ENCODE measurements at places on chromosomes 4 and X.

DNA sequence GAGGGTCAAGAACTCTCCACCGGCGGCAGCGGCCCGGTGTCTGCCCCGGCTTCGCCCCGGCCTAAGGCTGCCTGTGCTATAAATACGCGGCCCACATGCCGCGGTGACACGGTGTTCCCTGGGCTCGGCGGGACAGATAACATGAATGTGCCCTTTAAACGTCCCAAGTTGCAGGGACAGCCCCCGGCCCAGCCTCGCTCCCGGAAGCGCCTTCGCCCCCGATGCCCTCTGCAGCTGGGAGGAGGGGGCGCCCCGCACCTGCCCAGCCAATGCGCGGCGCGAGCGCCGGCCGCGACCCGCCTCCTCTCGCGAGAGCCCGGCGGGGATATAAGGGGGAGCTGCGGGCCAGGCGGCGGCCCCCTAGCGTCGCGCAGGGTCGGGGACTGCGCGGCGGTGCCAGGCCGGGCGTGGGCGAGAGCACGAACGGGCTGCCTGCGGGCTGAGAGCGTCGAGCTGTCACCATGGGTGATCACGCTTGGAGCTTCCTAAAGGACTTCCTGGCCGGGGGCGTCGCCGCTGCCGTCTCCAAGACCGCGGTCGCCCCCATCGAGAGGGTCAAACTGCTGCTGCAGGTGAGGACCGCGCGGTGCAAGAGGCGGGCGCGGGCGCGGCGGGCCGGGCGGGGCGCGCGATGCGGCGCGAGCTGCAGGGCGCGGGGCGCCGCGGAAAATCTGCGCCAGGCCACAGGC is at the start of gene SLC25A4:
Gene SLC25A4 (plus strand): TSS at position 355 of the 689 bp plus-strand sequence. CDS start 107 bp downstream, at position 462.
- peak; percentile 77 for DNase-seq

GRCh38 chr4:167221084-167221483 is 13.2 kb downstream of the SPOCK3 start:
- no peak for DNase-seq

GRCh38 chrX:122113376-122113775 is 1066.0 kb downstream of the GLUD2 start:
- no peak for DNase-seq

- no peak for DNase-seq
Observed at GRCh38 chr4:132809298-132810032, 339.6 kb upstream of the PCDH10 start.

DNA sequence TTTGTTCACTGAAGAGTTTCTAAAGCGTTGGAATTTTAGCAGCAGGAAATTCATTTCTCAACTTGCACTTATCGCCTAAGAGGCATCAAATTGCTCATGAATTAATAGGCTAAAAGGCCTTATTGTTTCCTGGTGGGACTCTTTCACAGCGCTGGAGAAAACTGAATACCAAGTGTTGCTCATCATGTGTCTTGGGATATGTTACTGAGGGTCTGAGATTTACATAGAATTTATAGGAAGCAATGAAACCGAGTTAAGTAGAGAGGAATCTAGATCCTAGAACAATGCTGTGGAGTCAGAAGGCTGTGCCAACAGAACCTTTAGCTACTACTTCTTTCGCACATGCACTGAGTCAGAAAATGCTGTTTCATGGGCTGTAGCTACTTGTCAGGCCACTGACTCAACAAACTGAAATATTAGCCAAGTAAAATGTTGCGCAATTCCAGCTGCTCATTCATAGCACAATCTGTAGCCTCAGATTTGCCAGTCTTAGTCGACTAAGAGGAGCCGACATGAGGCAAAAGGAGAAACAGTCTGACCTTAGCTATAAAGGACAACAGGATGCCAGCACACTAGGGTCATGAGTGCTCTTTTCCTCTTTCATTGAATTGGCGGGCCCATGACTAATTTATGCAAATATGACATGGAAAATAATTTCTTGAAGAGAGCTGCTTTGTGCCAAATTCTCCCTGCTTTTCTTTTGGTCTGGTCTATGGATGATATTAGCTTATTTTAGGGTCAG is 35.9 kb upstream of the CXCL8 start:
- DNase-seq = no peak

GRCh38 chr4:168859888-168860694 is 150.0 kb downstream of the CBR4 start:
- no peak for DNase-seq

GRCh38 chr4:60088807-60089486 is 1111.2 kb upstream of the ADGRL3 start:
- DNase-seq = no peak

GRCh38 chrX:139554991-139555675 is 24.6 kb downstream of the F9 start:
- no peak for DNase-seq

- no peak for DNase-seq
Observed at GRCh38 chrX:70774223-70774622, 134.3 kb downstream of the TEX11 start.

DNA sequence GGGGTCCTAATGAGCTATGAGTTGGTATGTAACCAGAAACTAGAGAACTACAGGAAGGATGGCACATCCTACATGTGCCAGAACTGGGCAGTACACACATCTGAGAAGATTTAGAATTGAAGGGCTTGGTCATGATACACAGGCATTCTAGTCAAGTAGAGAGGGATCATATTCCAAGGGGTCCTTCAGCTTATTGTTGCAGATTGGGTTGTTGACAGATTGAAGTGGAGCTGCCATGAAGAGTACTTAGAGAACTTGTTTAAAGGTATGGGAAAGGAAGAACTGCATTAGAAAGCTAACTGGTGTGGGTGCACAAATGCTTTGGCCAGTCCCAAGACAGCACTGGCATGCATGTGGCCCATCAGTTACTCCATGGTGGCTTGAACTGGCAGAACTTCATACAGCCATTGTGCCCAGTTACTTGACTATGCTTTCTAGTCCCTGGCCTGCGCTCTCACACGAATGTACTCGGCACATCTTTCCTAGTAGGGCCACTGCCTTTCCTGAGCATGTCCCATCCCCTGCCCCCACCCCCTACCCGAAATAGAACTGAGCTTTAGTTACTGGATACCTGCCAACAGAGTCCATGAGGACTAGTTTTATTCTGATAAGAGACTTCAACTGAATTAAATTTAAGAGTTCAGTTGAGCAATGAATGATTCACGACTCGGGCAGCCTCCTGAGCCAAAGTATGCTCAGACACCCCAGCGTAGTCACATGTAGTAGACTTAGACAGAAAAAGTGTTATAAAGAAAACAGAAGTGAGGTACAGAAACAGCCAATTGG is 64.0 kb downstream of the CCNG2 start:
- DNase-seq = no peak

- no peak for DNase-seq
Observed at GRCh38 chr4:1685235-1686150, 1.4 kb upstream of the FAM53A start.

- DNase-seq = no peak
Observed at GRCh38 chr4:20624793-20625374, 75.4 kb upstream of the PACRGL start.

DNA sequence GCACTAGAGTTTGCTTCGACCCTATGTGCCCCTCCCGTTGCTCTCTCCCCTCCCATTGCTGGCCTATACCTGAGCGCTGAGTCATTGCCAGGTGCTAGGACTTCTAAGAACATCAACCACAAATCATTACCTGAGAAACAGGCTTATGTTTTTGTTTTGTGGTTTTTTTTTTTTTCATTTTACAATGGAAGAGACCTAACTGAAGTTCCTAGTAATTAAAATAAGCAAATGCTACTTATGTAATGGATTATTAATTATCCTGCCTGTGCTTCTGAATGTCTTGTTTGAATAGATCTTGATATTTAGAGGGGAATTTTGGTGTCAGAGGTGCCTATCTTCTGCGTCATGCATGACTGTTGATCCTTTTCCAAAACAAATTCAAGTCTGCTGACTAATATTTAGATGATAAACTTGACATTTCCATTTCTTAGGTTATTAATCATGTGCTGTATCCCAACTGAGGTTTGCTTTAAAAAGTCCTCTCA is 275.4 kb upstream of the CPEB2 start:
- DNase-seq = no peak

All from stimulated activated naive CD4-positive, alpha-beta T cell treated with Interleukin-2 at 50 U/mL for 16 hours (primary cell).